ENCODE measurements at places on chromosomes 2 and 18. TPM values are rescaled to one million over a fixed set of nuclear protein-coding genes. Genes with fewer than 3 reads are reported as not detected.

Gene CFAP65
- total RNA-seq, result not detected

DNA sequence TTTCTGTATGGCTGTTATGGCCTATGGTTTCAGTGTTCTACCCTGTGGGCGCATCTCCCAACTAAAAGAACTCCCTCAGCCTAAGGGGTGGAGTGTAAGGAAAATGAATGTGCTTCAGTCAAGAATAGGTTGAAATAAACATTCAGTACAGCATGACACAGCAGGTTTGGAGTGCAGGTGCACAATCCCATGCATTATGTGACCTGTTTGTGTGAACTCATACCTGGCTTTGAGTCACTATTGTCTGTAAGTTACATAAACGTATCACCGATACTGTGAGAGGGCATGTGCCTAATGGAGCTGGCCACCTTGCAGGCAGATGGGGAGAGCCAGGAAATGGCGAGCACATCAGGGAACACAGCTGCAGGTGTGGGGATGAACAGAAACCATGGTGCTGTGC is 216.0 kb downstream of the DSEL start:
- DNase-seq, result no peak

DNA sequence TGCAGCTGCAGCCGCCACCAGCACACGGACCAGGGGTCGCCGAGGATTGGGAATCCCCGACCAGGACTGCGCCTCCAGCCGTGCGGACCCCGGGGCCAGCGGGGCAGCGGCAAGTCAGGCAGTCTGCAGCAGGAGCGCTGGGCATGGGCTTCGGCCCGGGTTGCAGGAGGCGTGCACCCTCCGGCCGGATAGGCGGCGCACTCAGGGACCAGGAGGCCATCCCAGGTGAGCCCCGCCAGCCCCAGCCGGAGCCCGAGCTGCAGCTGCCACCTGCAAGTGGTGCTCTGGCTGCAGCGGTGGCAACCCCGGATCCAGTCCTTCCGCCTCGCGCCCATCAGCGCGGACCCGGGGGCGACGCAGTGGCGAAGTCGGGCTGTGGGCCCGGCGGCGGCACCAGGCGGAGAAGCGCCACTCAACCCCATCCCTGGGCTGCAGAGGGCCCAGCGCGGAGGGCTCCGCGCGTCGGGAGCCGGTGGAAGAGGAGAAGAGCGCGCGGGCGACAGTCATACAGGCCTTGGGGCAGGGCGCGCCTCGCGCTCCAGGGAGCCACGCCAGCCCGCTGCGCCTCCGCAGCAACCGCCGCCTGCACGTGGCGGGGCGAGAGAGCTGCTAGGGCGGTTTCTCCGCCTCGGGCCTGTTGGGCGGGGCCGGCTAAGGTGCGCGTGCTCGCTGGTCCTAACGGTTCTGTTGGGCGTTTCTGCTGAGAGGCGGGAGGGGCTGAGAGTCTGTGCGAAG is 73.8 kb downstream of the RPIA start:
- DNase-seq, result no peak

Gene STARD6
- not detected for total RNA-seq

DNA sequence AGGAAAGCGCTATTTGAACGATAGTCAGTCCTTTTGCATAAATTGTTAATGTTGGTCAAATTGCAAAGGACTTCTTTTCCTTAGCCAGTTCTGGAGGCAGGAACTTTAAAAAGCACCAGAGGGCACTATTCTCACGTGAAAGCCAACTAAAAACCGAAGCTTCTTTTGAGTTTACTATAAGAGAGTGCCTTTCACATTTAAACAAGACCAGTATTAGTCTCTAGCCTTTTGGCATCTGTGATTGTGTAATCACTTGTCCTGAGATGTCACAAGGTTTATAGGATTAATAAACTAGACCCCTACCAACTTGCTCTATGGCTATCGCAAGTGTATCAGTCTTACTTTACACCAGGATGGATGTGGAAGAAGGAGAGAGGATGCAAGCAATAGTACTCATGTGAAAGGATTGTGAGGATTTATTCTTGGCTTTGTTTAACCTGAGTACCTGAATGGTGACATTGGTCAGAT is 14.4 kb upstream of the STAT4 start:
- DNase-seq, result no peak

Gene RTP5
- total RNA-seq, result 0.21 TPM

DNA sequence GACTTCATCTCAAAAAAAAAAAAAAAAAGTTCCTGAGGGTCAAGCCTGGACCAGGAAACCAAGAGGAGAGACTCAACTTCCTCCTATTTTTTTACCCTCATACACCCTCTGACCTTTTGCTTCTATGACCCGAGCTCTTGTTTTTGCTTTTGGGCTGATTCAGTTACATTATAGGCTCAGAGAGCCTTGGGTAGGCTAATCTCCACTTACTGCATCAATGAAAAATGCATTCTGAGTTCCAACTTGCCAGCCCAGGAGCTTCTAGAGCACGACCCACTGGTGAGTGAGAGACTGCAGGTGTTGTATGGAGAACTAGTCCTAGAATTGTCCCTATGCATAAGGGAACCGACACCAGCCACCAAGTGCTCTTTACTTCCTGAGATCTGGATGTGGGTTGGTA is 91.1 kb downstream of the CABLES1 start:
- no peak for DNase-seq

DNA sequence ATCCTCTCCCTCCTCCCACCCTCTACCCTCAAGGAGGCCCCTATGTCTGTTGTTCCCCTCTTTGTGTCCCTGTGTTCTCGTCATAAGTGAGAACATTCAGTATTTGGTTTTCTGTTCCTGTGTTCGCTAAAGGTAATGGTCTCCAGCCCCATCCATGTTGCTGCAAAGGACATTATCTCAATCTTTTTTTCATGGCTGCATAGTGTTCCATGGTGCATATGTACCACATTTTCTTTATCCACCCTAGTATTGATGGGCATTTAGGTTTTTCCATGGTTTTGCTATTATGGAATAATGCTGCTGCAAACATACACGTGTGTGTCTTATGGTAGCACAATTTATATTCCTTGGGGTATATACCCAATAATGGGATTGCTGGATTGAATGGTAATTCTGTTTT is 33.0 kb downstream of the PUM2 start:
- no peak for DNase-seq

- peak; percentile 54 for DNase-seq
Observed at GRCh38 chr2:188974164-188974563, at the start of gene COL3A1. TSS of gene COL3A1 (plus strand) at chr2:188974373. CDS start at chr2:188974490, 117 bp downstream.

DNA sequence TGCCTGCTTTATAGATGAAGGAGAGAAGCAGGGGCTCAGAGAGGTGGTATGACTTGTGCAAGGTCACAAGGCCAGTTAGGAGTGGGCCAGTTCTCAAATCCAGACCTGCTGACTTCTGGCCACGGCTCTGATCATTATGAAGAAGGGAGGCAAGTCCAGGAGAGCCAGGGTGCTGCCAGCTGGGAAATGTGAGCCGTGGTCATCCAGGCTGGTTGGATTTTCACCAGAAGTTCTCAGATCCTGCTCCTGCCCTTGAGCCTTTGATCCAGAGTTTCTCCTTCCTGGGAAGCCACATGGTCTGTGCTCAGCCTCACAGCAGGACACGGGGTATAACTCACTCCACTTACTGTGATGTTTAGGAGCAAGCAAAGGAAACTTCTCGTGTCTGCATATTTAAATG is 239.9 kb downstream of the KLHL29 start:
- DNase-seq, result no peak

DNA sequence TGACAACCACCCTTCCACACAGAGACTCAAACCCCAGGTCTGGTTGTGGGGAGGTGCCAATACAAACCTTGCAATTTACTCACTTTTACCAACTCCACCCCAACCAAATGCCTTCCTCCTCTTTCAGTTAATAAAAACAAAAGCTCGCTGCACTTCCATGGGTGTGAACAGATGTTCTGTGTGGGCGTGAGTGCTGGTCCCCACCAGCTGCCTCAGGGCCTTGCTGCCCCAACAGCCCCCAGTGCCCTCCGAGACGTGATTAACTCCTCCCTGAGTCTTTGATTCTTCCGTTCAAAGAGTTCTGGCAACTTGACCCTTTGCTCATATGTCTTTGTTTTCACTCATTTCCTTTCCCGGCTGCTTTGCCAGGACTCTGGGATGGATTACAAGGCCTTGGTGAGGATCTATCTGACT is 258.9 kb upstream of the CXCR4 start:
- no peak for DNase-seq

Gene SCYGR4
- not detected for total RNA-seq

DNA sequence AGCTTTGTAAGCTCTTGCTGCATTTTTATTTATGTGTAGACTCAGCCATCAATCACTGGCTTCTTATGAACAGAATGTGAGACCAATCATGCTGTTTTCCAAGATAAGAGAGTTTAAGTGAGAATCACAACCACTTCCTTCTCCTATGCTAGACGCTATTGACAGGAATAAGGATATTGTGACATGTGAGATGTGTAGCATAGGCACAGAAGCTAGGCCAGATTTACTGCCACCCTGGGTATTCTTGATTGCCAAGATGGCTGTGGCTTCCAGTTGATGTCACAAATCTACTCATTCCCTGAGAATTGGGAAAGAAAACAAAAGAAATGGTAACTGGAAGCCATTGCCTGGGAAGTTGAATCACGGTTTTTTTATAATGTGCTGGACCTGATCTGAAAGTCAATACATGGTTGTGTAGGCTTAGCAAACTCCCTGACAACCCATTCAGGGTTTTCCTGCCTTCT is 49.9 kb downstream of the RAB27B start:
- no peak for DNase-seq

Gene NEURL3
- 0.70 TPM for total RNA-seq

DNA sequence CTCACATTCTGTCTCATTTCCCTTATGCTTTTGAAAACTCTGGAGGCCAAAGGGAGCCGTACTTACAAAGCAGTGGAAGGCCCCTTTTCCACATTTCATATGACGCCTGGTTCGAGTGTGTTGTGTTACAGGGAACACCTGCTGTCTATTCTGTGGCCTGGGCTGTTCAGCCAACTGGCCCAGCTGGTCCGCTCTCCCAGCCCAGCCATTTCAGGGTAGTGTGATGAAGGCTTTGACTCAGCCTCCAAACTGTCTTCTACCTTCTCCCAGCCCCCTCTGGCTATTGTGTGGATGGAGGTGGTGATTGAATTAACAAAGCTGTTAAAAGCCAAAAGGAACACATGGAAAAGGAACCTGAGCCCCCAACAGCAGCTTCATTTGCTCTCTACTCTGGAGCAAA is 233.8 kb downstream of the ICOS start:
- DNase-seq, result no peak
